ENCODE measurements at places on chromosomes 7 and 10.

DNA sequence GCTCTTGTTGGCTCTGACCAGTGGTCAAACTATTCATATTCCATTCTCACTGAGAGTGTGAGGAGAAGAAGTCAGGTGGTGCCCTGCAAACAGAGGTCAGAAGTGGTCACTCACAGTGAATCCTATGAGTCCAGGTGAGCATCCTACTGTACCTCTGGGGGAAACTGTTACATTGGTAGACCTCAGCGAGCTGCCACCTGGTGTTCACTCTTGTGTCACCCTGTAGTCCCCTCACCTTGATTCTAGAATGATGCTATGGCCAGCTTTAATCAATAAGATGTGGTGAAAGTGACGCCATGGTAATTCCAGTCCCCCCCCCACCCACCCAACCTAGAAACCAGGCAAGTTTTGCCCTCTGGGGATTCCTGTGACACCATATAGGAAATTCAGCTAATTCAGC is 1.2 kb upstream of the AMPH start:
- no peak for DNase-seq

DNA sequence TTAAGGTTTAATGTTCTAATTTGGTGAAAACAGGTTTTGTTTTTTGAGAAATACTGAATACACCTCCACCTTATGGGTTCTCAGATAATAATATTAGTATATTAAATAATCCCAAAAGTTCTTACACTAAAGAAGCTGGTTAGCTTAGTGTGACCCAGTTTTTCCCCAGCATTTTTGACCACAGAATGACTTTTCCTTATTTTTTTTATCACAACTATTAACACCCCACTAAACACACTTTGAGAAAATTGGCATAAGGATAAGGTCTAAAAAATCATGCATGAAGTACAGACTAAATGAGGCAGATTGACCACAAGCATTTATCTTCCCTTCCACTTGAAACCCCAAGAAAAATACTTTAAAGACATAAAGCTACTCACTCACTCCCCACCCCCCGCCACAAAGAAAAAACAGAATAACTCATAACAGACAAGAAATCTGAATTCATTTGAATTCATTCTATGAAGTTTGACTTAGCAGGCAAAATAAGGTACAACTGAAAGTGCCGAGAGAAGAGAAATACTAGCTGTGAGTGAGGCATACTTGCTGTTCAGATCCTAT is 49.7 kb upstream of the WNT16 start:
- no peak for DNase-seq

GRCh38 chr7:104174798-104175197 is 33.0 kb downstream of the ORC5 start:
- DNase-seq, result no peak

GRCh38 chr10:78830062-78830975 is 238.4 kb upstream of the ZMIZ1 start:
- no peak for DNase-seq

GRCh38 chr7:93977211-93977950 is 26.8 kb downstream of the BET1 start:
- DNase-seq, result no peak

DNA sequence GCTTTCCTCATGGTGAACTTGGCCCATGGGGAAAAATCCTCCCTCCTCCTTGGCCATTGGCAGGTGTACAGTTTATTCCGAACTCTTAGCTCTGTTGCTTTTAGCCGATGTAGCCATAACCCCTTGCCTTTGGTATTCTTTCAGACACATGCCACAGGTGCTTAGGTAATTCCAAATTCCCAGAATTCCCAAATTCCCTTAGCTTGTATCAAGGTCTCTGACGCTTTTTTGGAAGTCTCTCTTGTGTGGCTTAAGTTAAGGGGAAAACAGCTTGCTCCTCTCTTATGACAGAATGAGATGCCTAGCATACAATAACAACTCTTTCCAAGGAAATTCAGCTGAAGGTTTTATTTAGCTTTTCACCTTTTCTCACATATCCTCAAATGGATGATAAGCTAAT is 68.0 kb downstream of the SUGCT start:
- DNase-seq, result no peak

GRCh38 chr10:15353471-15354017 is 17.5 kb downstream of the FAM171A1 start:
- no peak for DNase-seq

DNA sequence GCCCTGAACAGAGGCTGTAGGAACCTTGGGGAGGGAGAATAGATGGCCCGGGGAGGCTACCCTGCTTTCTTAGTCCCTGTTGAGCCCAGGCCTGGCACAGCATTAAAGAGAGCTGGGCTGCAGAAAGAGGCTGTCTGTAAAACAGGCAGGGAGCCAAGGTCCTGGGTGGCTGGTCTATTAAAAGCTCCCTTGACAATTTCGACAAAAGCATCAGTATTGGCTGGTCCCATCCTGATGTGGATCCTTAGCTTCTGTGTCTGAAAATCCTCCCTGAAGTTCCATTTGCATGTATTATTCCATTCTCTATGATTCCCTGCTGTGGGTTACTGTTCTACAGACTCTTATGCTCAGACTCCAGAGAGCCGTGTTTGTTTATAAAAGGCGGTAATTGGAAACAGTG is 158.5 kb downstream of the GALNT17 start:
- no peak for DNase-seq

GRCh38 chr10:124017729-124018128 is 75.7 kb downstream of the CHST15 start:
- DNase-seq, result no peak

GRCh38 chr10:61547297-61547696 is 94.1 kb upstream of the TMEM26 start:
- DNase-seq, result no peak

DNA sequence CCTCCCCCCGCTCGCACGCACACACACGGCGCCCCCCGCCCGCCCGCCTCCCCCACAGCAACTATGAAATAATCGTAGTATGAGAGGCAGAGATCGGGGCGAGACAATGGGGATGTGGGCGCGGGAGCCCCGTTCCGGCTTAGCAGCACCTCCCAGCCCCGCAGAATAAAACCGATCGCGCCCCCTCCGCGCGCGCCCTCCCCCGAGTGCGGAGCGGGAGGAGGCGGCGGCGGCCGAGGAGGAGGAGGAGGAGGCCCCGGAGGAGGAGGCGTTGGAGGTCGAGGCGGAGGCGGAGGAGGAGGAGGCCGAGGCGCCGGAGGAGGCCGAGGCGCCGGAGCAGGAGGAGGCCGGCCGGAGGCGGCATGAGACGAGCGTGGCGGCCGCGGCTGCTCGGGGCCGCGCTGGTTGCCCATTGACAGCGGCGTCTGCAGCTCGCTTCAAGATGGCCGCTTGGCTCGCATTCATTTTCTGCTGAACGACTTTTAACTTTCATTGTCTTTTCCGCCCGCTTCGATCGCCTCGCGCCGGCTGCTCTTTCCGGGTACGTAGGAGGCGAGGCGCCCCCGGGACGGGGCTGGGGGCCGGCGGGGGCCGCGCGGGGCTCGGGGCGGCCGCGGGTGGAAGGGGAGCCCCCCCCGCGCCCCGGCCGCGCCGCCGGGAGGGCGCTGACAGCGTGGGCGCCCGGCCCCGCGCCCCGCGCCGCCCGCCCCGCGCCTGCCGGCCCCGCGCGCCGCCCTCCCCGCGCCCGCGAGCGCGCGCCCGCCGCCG is 441 bp downstream of the BMI1 start:
- DNase-seq, result peak; percentile 94

- DNase-seq, result no peak
Measured at GRCh38 chr10:13851906-13852305, 265.1 kb downstream of the PRPF18 start.

GRCh38 chr7:137025469-137026175 is 157.2 kb downstream of the CHRM2 start:
- no peak for DNase-seq

DNA sequence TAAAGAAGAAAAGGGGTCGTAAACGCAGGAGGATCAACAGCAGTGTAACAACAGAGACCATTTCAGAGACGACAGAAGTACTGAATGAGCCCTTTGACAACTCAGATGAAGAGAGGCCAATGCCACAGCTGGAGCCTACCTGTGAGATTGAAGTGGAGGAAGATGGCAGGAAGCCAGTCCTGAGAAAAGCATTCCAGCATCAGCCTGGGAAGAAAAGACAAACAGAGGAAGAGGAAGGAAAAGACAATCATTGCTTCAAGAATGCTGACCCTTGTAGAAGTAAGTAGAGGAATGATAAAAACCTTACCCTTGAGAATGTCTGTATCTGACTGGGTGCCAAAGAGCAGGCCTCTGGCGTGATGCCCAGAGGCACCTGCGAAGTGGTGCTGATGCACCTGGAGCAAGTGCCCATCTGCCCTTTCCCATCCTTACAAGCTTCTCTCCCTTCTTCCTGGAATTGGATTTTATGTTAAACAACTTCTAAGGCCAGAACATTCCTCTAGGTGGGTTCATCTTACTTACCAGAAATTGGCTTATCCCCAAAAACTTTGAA is 86.4 kb upstream of the SAMD8 start:
- DNase-seq, result no peak

- no peak for DNase-seq
Measured at GRCh38 chr10:19968745-19969144, 152.5 kb downstream of the PLXDC2 start.

- DNase-seq, result no peak
Measured at GRCh38 chr7:55484834-55485233, 87.5 kb downstream of the VOPP1 start.

- peak; percentile 48 for DNase-seq
Measured at GRCh38 chr7:142855114-142855743, 353 bp downstream of the EPHB6 start.

Measured in neural progenitor cell (in vitro differentiated cells).